ENCODE measurements at places on chromosomes 7 and 10.
A peak's percentile ranks its signal among the peaks of the same experiment; 100 is the strongest.

DNA sequence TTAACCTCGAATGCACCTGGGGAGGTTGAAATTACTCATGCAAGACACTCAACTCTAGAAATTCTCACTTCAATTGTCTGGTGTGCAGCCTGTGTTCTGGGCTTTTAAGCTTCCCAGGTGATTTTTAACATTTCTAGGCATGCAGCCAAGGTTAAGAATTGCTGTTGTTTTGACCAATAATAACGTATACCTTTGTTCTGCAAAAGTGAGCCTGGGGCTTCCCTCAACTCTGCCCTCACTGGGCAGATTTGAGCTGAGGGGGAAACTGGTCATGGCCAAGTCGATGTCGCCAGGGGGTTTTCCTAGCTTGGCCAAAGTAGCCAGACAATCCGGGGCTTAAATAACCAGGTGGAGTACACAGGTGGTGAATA is 568 bp downstream of the PRSS2 start:
- DNase-seq: no peak

- DNase-seq: no peak
These were observed 75.6 kb downstream of the POM121L12 start for GRCh38 chr7:53111031-53111430.

DNA sequence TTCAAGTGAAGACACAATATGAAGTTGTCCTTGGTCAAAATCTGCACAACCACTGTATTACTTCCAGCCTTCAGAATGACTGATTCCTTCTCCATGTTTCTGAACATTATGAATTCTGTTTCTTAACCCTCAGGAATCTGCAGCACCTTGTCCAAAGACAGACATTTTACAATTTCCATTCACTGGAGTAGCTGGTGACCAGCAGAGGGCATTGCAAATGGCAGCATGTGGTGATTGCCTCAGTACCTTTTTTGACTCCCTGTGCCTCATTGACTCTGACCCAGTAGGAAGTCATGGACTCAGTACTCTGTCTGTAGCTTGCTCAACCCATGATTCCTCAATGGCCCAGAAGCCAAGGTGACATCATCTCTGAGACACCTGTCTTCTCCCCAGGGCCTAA is 879 bp upstream of the VPS41 start:
- DNase-seq: no peak

GRCh38 chr10:108901781-108902618 is 1021.3 kb downstream of the XPNPEP1 start:
- DNase-seq: no peak

GRCh38 chr7:30252885-30253795 is 31.3 kb upstream of the ZNRF2 start:
- DNase-seq: peak; percentile 72

DNA sequence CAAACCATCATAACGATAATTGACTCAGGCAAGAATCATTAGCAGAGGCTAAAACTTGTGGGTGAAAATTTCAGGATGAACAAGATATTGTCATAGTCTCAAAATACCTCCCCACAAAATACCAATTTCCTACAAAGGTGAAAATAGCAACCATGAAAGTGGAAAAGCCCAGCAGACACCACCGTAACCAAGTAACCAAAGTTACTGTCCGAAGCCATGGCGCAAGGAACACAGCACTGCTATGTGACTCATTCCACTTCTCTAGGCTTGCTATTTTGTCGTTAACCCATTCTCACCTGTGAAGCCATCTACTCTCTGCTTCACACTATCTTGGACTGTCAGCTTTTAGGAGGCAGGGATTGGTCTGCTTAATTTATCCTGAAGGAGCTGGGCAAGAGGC is 113.8 kb upstream of the CACUL1 start:
- DNase-seq: no peak

DNA sequence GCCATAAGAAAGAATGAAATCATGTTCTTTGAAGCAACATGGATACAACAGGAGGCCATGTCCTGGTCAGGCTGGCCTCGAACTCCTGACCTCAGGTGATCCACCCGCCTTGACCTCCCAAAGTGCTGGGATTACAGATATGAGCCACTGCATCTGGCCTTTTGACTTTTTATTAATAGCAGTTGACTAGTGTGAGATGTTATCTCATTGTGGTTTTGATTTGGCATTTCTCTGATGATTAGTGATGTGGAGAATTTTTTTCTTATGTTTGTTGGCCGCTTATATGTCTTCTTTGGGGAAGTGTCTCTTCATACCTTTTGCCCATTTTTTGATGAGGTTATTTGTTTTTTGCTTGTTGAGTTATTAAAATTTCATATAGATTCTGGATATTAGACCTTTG is 400.9 kb downstream of the SUGCT start:
- no peak for DNase-seq

- DNase-seq: peak; percentile 4
These were observed 398.8 kb upstream of the NFE2L3 start for GRCh38 chr7:25752967-25753791.

DNA sequence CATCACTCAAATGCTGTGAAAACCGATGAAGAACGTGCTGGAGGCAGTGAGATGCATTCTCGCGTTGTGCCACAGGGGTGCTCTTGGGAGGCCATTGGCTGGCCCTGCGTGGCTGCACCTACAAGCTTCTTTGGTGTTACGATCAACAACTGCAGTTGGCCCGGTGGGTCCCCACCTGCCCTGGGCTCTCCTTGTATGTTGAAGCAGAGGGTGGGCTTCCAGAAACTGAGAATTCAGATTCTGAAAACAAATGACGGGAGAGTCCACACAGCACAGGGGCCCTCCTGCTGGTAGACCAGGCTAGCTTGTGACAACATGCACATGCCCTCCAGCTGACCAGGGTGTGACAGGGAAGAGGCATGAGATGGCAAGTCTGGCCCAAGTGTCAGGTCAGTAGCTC is 23.7 kb upstream of the DDC start:
- no peak for DNase-seq

GRCh38 chr10:119834188-119834587 is 38.5 kb downstream of the MCMBP start:
- DNase-seq: no peak

DNA sequence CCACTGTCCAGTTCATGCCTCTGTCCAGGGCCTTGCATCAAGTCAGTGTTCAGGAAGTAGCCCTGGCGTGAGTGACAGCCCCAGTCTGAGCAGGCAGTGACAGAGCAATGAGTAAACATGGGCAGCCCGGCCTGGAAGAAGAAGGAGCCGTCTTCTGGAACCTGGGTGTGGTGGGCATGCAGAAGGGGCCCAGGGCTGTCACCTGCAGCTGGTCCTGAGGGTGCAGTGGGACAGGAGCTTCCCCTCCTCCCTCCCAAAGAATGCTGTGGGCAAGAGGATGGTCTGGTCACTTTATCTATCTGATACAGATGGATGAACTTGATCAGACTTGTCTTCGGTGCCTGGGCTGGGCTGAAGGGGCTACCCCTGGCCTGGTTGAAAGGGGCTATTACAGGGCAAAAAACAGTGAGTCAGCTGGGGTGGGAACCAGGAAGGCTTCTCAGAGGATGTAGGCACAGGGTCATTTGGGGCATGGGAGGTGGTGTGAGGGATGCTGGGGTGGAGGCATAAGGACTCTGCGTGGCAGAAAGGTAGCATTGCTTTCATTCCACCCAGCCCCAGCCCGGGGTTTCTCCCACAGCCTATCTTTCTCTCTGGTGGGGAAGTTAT is 42.7 kb upstream of the PPIF start:
- no peak for DNase-seq

- no peak for DNase-seq
These were observed 15.0 kb upstream of the DMTF1 start for GRCh38 chr7:87137271-87137670.

DNA sequence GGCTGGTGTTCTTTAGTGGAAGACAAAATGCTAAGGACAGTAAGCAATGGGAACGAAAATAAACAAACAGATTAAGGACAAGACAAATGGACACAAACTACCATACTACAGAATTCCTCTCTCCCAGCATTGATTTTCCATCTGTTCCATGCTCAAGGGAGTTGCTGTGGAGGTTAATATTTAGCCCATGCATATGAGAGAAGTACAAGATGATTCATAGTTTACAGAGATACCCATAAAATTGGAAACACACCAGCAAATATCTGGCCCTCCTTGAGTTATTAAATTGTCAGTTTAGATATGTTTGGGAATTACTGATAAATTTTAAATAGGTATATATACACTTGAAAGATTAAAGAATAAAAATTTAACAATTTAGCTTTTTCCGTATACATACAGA is 69.8 kb downstream of the GLI3 start:
- no peak for DNase-seq

GRCh38 chr10:50909334-50910014 is 24.0 kb upstream of the A1CF start:
- DNase-seq: no peak

- DNase-seq: peak; percentile 9
These were observed 79.3 kb upstream of the ACBD5 start for GRCh38 chr10:27319752-27320431.

- DNase-seq: no peak
These were observed 296.0 kb downstream of the BBS9 start for GRCh38 chr7:33425395-33425794.

DNA sequence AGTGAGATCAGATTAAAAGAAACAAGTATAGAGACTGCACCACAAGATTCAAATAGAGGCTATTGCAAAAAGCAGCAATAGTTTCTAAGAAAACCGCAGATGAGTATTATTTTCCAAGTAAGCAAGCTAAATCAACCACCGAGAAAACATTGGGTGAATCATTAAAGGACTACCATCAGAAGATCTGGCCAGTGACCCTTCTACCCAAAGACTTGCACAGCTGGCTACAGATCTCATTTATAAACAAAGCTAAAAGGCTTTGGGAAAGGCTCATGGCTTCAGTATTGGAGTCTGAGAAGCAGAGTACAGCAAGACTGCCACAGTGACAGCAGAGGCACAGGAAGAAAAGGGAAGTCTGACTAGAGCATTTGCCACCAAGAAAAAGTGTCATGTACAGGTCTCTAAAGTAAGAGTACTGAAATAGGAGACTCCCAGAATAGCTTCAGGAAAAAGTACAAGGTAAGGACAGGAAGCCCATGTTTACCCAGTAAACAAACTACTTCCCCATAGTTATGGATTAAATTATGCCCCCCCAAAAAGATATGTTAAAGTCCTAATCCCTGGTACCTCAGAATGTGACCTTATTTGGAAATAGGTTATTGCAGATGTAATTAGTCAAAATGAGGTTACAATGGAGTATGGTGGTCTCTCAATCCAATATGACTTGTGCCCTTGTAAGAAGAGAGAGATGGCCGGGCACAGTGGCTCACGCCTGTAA is 19.0 kb downstream of the STEAP1 start:
- no peak for DNase-seq

Measured in midbrain (tissue), 1 donor.